ENCODE measurements at places on chromosomes 5 and 9. TPM values are rescaled to one million over a fixed set of nuclear protein-coding genes. Genes with fewer than 3 reads are reported as not detected.

TAF1L gene
- total RNA-seq: not detected

SH3RF2 gene
- total RNA-seq: 62.0 TPM

BRD3OS gene
- total RNA-seq: 6.2 TPM

SLC46A2 gene
- total RNA-seq: not detected

RAB3C gene
- not detected for total RNA-seq

FAM153A gene
- not detected for total RNA-seq

C8G gene
- not detected for total RNA-seq

PCDHA12 gene
- not detected for total RNA-seq

All from stomach (tissue), 19 donors.